Upper lobe of right lung (tissue), 1 donor: ENCODE measurements at places on chromosomes 7 and 10. TPM values are rescaled to one million over a fixed set of nuclear protein-coding genes. Genes with fewer than 3 reads are reported as not detected.

DNA sequence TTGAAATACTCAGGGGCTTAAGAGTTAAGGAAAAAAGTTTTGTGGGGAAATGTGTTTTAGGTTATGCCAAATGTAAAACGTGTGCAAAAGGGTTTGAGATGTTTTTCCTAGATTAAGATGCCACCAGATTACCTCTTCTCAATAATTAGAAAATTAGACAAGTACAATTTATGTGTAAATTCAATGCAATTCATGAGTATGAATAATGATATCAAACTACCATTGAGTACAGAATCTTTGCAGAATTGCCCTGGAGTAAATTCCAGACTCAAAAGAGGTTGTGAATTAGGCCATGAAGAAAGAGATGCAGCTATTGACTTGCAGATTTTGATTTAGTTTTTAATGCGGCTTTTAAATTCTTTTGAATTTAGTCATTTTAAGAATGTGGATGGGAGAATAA is 159.4 kb upstream of the INHBA start:
- H3K27ac ChIP-seq, result no peak overlapping the region
- H3K4me1 ChIP-seq, result no peaks in the 10 kb centered on the region
- no peaks in the 10 kb centered on the region for H3K36me3 ChIP-seq
- no peak overlapping the region for H3K4me3 ChIP-seq
- H3K27me3 ChIP-seq, result no peaks in the 10 kb centered on the region

DNA sequence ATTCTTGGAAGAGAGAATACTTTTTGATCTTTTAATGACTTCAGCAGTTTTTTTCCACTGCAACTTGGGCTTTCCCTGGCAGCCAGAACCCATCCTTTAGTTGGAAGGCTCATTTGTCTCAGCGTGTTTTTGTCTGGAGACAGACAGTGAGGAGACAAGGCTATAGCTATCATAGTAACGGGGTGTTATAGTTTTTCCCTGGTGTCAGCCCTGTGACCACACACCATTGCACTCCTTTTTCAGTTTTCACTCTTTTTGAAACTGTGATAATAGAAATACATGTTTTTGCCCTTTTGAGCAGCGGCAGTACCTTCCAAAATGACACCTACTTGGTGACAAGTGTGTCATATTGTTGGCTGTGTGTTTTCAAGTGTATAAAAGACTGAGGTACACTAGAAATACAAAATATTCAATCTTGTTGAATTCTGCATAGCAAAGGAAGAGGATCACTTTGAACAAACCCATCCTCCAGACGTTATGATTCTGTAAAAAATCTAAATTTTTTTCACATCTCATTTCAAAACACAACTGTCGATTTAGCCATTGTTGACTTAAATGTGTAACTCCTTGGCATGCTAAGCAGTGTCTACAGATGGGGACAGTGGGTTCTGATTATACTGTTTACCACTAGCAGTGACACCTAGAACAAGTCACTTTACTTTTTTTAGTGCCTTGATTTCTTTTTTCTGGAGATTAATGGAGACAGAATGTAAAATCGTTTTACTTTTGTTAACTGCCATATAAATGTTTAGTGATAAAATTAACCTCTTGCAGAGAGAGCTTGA is 130.1 kb downstream of the EXOC4 start:
- no peaks in the 10 kb centered on the region for H3K36me3 ChIP-seq
- H3K27me3 ChIP-seq, result no peaks in the 10 kb centered on the region
- DNase-seq, result no peak
- no peak overlapping the region for H3K4me3 ChIP-seq
- no peaks in the 10 kb centered on the region for H3K4me1 ChIP-seq

ERV3-1 gene
- total RNA-seq, result 24.9 TPM

GRCh38 chr10:112054516-112054915 is 129.0 kb downstream of the GPAM start:
- no peak overlapping the region for H3K4me3 ChIP-seq
- H3K27ac ChIP-seq, result no peak overlapping the region
- no peaks in the 10 kb centered on the region for H3K36me3 ChIP-seq
- no peaks in the 10 kb centered on the region for H3K4me1 ChIP-seq

OR2A5 gene
- not detected for total RNA-seq

DNA sequence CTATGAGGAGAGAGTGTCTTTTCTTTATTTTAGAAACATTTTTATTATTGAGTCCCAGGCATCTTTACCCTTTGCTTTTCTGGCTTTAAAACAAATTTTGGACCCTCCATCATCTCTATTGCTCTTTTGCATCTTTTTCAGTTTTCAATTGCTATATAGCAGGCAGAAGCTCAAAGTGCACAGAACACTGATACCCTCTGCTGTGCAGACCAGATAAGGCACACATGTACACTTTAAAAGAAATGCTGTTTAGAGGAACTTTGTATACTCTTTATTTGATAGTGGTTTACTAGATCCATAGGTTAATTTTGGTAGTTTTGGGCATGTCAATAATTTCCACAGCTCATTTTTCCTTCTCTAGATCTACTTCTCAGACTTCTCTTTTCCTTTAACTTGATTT is 324.2 kb downstream of the SH2D4B start:
- H3K27me3 ChIP-seq, result no peaks in the 10 kb centered on the region
- H3K27ac ChIP-seq, result no peak overlapping the region
- no peaks in the 10 kb centered on the region for H3K4me1 ChIP-seq
- no peaks in the 10 kb centered on the region for H3K36me3 ChIP-seq
- H3K4me3 ChIP-seq, result no peak overlapping the region
- DNase-seq, result no peak

GPAM gene
- 34.0 TPM for total RNA-seq
